Kidney capillary endothelial cell (primary cell): ENCODE measurements at places on chromosomes 16 and 17.

- DNase-seq, result no peak
Observed at GRCh38 chr16:88649195-88649923, 1.5 kb downstream of the CYBA start.

DNA sequence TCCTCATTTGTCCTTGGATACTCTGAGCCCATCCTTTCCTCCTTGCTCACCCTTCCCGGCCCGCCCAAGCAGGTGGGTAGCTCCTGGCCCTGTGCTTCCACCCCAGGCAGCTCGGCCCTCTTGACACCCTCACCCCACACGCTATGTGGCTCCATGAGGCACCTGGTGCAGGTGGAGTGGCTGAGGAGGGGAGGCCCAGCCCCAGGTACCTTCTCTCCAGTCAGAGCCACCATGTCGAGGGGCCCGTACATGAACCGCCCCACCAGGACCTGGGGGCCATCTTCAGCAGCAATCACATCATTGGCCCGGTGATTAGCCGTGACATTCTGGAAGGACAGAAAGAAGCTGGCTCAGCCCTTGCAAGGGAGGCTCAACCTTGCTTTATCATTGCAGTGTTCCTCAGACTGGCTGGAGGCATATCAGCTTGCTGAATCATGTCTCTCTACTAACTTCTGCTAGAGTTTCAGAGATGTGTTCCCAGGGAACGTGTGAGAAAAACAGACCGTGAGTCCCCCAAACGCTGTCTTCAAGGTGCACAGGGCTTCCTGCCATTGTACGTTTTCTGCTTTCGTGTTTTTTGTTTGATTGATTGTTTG is 20.3 kb downstream of the PIMREG start:
- no peak for DNase-seq

- DNase-seq, result no peak
Observed at GRCh38 chr16:85202631-85203461, 90.6 kb upstream of the CIBAR2 start.

DNA sequence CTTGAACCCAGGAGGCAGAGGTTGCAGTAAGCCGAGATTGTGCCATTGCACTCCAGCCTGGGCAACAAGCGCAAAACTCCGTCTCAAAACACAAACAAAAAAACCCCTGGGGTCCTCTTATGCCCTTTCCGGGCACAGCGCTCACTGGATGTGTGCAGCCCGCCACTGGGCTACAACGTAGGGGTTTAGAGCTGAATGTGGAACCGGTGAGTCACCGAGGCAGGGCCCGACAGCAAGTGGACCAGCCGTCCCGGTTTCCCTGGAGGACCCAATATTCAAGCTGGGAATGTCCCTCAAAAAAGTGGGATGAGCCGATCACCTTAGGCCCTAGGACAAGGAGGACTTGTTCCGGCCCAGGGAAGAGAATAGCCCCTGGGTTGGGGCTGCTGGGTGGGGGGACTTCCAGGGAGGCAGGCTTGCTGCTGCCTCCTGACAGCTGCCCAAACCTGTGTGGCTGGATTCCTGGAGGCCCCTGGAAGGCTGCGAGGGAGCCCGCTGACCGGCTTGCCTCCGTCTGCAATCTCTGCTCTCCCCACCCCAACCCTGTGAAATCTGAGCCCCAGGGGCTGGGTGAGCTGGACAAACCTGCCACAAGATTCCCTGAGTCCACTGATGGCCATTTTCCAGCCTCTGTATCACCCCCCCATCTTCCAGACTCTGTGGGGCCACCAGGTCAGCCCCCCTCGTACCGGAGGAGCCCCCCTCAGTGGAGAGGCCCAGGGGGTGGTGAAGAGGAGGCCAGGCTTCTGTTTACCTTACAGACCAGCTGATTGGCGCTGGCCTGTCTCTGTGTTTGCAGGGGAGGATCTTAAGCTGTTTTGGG is 2.9 kb upstream of the CLDN9 start:
- no peak for DNase-seq

DNA sequence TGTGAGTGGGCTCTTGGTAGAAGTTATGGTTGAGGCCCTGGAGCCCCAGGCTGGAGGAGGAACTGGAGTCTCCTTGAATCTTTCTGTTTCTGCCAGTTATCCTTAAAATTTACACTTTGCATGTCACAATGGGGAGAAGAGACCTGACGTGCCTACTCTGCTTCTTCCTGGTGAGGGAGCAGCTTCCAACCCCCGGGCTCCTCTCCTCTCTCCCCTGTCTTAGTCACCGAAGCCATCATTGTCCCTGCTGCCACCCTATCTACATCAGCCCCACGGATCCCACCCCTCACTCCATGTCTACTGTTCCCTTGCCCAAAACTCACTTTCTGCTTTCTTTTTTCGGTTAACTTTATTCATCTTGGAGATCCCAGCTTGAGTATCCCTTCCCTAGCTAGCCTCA is 17.6 kb downstream of the DNAJA3 start:
- DNase-seq, result no peak

GRCh38 chr17:31538080-31538762 is 146.7 kb downstream of the RAB11FIP4 start:
- DNase-seq, result no peak

DNA sequence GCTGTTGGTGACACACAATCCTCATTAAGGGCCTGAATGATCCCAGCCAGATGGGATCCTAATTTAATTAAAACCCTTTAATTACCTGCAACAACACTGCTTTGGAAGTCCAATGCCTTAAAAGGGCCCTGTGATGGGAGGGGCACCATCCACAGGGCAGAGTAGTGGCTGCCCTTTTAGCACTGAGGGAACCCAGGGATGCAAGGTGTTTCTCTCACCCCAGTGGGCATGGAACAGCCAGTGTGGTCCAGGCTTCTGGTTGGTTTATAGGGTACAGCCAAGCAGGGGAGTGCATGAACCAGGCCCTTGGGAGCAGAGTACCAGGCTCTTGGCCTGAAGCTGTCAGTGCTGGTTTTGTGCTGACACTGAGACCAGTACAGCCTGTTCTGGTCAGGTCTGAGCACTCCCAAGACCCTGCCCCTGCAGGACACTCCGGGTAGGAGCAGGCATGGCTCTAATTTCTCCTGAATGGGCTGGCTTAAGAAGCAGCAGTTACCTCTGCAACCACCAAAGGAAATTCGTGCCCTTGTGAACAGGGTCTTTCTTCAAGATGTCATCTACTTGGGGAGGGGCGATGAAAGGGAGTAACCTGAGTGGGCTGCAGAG is 9.9 kb downstream of the NXPH3 start:
- no peak for DNase-seq

DNA sequence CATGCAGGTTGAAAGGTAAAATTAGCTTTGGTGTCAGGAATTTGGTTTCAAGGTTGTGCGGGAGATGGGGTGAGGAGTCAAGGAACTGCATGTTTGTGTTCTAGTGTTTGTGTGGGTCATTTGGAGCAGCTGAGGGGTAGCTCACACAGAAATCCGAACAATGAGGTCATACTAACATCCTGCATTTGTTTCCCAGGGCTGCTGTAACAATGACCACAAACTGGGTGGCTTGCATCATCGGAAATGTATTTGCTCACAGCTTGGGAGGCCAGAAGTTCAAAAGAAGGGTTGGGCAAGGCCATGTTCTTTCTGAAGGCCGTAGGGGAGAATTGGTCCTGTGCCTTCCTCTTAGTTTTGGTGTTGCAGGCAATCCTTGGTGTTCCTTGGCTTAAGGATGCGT is 287.4 kb downstream of the HAPSTR1 start:
- DNase-seq, result peak; percentile 85

DNA sequence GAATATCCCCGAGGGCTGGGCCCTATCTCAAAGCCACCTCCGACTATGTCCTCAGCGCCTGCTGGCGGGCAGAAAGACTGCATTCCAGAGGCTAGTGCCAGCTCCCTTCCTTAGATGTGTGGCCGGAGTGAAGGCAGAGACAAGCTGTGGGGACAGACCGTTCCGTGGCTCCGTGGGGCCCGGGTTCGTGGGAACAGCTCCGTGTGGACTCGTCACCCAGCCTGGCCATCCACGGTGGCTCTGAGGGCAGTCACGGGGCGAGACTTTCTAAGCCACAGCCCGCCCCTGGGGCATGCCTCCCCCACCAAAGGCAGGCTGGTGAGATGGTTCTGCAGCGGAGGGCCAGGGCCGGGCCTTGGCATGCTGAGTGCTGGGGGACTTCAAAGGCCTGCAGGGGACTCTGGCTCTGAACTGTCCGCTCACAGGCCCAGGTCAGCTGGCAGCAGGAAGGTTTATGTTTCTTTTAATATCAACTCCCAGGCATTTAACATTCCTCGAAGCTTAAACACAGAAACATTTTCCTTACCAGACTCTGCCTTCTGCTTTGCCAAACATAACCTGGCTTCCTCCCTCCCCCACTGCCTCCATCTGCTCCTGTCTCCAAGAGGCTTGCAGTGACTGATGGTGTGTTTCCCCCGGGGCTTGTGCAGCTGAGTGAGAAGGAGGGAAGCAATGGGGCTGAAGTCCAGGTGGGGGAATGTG is 50.4 kb downstream of the TIMM22 start:
- DNase-seq, result no peak
